ENCODE measurements at places on chromosomes 5 and 9.

GRCh38 chr9:126955811-126956210 is 41.2 kb downstream of the RALGPS1 start:
- DNase-seq, result no peak

DNA sequence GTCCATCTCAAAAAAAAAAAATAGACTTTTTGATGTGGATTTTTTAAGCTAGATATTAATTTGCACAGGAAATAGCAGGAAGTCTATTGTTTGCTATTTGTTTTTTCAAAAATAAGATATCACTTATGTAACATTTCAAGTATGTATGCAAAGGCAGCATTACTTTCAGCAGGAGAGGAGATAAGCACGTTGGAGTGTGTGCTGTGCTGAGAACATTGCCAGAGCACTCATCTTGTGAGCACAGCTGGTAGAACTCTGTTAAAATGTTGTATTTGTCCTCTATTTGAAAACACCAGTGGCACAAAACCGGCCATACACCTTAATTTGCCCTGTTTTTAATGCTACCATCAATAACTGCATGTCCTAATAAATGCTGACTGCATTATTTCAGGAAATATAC is 1061.9 kb upstream of the CDH18 start:
- DNase-seq, result no peak

- DNase-seq, result peak; percentile 52
These were observed 327.4 kb downstream of the SH3GL2 start for GRCh38 chr9:17906176-17906840.

GRCh38 chr5:110969502-110969901 is 102.0 kb upstream of the TSLP start:
- DNase-seq, result peak; percentile 50

DNA sequence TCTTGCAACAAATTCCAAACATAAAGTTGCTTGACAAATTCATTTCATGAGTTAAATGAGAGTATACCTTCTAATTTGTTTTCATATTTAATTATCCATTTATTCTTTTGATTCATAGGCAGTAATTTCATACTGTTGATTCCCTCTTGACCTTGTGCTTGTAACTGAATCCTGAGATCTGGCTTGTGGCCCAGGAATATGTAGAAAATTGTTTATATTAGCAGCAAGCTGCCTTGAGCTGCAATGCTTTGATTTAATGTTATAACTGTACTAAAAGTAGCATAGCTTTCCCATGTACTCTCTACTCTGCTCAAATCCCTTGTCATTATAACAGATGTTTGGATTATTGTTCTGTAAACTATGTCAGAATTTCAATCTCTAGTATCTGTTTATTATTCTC is 780.7 kb downstream of the NR2F1-AS1 start:
- peak; percentile 46 for DNase-seq

- DNase-seq, result no peak
These were observed 53.4 kb upstream of the TNFAIP8 start for GRCh38 chr5:119302449-119302848.

- DNase-seq, result no peak
These were observed 210.4 kb upstream of the RFX3 start for GRCh38 chr9:3736161-3736560.

- DNase-seq, result no peak
These were observed 65.5 kb downstream of the ARHGEF28 start for GRCh38 chr5:73691302-73692080.

DNA sequence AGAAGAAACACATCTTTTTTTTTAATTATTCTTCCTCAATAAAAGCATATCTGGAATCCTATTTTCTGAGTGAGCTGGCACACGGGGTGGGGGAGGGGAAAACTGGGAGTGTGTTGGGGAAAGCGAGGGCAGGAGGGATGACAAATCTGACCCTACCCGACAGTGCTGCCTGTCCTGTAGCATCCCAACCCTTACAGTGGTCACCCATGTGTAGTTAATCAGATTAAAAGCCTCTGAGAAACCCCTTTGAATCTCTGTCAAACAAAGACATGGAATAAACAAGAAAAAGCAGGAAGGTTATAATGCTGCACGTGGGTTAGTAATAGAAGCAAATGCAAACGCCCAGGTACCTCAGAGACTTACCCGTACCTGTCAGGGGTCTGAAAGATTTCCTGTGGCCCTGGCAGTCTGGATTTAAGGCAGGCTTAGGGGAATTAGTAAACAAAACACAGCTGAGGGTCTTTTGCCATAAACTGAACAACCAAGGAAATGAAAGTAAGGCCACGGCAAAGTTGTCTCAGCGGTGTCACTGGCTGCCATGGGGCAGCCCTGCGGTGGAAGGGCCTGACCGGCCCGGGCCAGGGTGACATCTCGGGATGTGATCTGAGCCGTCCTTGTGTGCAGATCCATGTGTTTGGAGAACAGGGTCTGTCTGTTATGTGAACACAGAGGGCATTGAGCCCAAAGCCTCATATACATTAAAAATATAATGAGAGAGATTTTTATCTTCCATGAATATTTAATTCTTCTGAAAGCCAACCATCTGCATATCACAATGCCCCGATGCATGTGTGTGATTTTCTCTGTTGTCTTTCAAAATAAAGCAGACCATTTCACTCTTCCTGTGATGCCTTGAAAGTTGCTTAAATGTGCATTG is 308.2 kb downstream of the ZNF608 start:
- no peak for DNase-seq

DNA sequence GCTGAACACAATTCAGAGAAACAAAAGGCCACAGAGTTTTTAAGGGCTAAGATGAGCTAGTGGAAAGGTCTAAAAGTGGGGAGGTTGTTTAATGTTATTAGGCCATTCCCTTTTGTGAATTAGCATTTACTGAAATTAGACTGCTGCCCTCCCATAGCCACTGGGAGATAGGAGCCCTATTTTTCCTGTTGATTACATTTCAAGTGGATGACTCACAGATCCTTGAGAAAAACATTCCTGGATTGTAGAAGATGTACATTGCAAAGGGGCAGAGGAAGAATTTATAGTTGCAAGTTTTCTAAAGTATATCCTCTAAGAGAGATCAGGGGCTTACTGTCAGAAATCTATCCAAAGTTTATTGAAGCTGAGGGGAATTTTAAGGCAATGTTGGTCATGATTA is 367.1 kb upstream of the IZUMO3 start:
- DNase-seq, result no peak

GRCh38 chr5:108765647-108766046 is 17.9 kb downstream of the FER start:
- no peak for DNase-seq

DNA sequence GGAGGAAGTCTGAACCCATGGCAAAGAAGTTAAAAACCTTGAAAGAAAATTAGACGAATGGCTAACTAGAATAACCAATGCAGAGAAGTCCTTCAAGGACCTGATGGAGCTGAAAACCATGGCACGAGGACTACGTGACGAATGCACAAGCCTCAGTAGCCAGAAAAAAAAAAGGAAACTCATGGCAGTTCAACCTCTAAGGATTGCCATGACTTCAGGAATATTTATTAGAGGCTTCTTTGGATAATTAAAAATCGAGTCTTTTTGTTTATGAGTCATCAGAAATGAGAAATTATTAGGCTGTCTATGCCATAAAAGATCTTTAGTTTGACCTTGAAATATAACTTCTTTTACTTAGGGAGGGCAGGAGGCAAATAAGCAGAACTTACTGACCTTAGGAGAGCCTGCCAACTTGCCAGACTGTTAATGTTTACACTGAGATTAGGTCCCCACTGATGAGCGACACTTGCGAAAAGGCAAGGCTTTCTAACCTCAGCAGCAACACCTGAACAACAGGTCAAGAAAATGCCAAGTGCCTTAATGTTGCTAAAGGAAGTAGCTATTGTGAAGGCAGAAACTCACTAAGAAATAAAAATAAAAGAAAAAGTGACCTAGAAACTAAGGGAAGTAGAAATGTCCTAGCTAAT is 55.2 kb upstream of the TUSC1 start:
- no peak for DNase-seq

GRCh38 chr5:97163360-97163764 is 19.7 kb downstream of the RIOK2 start:
- no peak for DNase-seq

DNA sequence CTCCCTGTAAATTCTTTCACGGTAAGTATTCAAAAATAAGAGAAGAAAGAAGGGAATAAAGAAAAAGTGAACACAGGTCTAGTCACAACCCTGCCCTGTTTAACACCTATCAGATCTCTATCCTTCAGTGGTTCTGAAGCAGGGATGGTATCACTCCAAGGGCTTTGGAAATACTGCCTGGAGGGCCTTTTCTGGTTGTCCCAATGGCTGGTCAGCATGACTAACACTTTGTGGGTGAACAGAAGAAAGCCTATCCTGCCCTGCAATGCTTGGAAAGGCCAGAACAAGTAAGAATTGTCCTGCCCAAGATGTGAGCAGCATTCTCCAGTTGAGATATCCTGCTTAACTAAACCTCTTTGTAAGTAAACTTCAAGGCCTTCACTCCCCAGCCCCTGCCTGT is 124.9 kb downstream of the TMEM167A start:
- no peak for DNase-seq

DNA sequence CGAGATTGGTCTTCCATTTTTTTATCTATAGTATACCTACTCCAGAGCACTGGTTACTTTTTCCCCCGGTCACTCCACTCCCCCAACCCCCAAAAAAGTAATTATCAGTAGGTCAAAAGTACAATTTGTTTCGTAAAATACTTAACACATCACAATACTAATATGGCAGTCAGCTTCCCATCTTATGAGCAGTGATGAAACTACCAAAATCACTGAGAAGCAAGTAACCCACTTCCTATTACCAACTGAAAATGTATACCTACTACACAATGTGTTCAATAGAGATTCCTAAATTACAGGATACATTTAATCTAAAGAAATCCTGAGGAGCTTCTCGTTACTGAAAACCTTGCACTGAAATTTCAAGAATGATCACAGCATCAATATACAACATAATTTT is 1.9 kb downstream of the CERT1 start:
- DNase-seq, result no peak

- no peak for DNase-seq
These were observed 33.7 kb downstream of the GPR21 start for GRCh38 chr9:123067136-123067535.

GRCh38 chr9:37172557-37172956 is 52.2 kb downstream of the ZCCHC7 start:
- DNase-seq, result no peak

DNA sequence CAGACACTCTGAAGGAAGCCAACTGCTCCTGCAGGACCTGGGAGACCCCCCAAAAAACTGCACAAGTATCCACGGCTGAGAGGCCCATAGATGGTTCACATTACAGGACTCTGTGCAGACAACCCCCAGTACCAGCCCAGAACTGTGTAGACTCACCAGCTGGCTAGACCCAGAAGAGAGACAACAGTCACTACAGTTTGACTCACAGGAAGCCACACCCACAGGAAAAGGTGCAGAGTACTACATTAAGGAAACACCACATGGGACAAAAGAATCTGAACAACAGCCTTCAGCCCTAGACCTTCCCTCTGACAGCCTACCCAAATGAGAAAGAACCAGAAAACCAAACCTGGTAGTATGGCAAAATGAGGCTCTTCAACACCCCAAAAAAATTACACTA is 281.2 kb upstream of the RGMB start:
- no peak for DNase-seq

DNA sequence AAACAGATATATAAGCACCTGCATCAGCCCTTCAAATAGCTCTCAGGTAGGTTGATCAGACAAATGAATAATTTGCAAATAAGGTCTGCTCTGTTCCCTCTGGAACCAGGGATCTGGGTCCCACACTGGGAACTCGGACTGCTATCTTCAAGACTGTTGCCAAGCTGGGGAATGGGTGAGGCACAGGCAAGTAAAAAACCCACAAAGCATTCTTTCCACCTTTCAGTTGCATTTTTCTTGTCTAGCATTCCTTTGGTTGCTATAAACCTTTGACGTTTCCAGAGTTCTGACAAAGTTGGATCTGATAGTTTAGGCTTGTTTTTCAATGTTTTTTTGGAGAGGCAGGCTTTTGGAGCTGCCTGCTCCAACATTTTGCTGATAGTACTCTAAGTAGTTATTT is 20.1 kb downstream of the FBXL17 start:
- DNase-seq, result no peak

GRCh38 chr5:63170486-63170885 is 591.9 kb downstream of the LRRC70 start:
- no peak for DNase-seq

DNA sequence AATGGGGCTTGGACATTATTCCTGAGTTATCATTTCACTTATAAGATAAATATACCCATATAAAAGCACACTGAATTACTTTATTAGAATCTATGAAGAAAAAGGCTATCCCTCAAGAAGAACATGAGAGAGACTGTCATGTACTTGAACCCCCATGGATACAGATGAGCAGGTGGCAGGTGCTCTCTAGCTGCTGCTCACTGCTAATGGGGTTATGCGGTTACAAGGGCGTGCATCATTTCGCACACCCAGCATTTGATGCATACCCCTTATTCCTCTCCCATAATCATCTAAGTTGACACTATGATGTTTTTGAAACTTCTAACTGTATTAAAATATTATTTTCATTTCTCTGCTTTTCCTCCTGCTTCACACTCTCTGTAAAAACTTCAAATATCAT is 16.4 kb downstream of the ITK start:
- DNase-seq, result no peak

DNA sequence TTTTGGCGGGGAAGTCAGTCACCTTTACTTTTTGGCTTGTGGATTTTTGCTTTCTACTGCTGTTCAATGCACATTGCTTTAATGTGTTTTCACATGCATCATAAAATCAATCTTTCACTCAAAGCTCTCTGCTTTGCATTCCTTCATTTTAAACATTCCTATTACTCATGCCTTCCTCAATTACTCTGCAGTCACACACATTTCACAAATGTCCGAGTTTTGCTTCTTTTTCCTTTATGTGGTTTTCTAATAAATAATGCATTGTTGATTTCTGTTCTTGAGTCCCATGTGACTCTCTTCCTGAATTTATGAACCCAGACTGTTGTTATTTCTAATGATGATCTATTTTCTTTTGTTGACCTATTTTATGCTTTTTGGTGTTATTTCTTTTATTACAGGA is 82.3 kb upstream of the EPB41L4B start:
- DNase-seq, result no peak

DNA sequence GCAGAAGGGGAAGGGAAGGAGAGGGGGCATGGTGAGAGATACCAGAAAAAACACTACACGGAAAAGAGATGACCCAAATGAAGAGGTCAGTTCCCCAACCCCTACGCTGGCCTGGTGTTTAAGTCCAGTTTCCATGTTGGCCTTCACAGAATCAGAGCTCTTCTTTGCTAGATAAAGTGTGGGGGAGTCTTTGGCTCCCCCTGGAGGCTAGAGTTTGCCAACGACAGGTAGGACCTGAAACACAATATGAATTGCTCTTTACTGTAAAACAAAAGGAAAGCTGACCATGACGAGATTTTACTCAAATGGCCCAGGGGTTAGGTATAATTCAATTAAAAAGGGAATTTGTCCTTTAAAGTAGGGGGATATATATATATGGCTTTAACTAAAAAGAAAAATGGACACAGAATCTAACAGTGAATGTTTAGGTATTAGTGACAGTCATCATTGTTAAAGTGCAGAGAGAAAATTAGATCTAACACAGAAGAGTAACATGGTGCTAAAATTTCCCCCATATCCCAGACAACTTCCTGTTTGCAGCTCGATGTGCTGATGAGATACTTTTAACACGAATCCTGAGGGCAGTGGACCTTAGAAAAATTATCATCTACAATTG is 92.0 kb downstream of the SV2C start:
- DNase-seq, result peak; percentile 2

GRCh38 chr5:68771221-68771620 is 322.6 kb upstream of the SLC30A5 start:
- DNase-seq, result no peak

Measured in NCI-H345 (cell line).